ENCODE measurements at places on chromosomes 3 and 15. TPM values are rescaled to one million over a fixed set of nuclear protein-coding genes. Genes with fewer than 3 reads are reported as not detected.

GALK2 gene
- total RNA-seq: 38.5 TPM

IMPG2 gene
- 0.15 TPM for total RNA-seq

- no peak overlapping the region for H3K4me3 ChIP-seq
- no peak for DNase-seq
- no peaks in the 10 kb centered on the region for H3K27me3 ChIP-seq
- H3K36me3 ChIP-seq: peaks cover 27% of the 10 kb centered on the region
- no peaks in the 10 kb centered on the region for H3K4me1 ChIP-seq
Measured at GRCh38 chr15:42696626-42697025, 40.3 kb downstream of the CDAN1 start.

- DNase-seq: no peak
- no peaks in the 10 kb centered on the region for H3K27me3 ChIP-seq
- H3K4me1 ChIP-seq: peaks cover 9% of the 10 kb centered on the region
- H3K36me3 ChIP-seq: no peaks in the 10 kb centered on the region
- no peak overlapping the region for H3K27ac ChIP-seq
- no peak overlapping the region for H3K4me3 ChIP-seq
Measured at GRCh38 chr3:125126323-125126722, 70.5 kb upstream of the HEG1 start.

GRCh38 chr15:40307421-40308211 lies at the start of gene PLCB2:
Gene PLCB2, minus strand, starts transcription at chr15:40307935. Its CDS starts 263 bp downstream, at chr15:40307672.
- H3K27me3 ChIP-seq: no peaks in the 10 kb centered on the region
- peak within 1 kb of the TSS; percentile 16 for H3K4me3 ChIP-seq
- DNase-seq: peak; percentile 41
- no peaks in the 10 kb centered on the region for H3K36me3 ChIP-seq

DNA sequence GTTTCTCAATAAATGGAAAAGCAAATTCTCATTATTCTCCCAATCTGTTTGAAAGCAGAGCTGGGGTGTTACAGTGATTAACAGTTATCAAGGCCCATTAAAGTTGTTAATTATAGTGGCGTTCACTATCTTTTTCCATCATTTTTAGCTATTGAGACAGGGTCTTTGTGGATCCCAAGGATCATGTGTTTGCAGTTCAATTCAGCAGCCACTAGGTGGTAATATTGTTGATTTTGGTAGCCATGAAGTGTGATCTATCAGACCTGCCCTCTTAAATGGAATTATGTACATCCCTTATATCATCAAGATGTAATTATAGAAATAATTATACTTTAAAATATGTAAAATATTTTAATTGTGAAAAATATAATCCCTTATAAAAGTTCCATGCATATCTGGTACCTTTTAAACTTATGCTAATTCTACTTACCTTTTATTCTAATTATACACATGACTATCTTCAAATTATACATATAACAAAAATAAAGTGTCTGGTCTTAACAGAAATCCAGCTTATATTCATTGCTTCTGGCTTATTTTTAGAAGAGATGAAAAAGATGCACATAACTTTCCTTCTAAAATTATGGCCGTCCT lies 126.4 kb downstream of the GREM1 start:
- no peaks in the 10 kb centered on the region for H3K27me3 ChIP-seq
- DNase-seq: no peak
- no peaks in the 10 kb centered on the region for H3K4me1 ChIP-seq

GRCh38 chr15:64596701-64597476 lies 136.5 kb downstream of the ZNF609 start:
- H3K27ac ChIP-seq: no peak overlapping the region
- no peaks in the 10 kb centered on the region for H3K36me3 ChIP-seq
- H3K4me3 ChIP-seq: no peak overlapping the region
- no peak for DNase-seq
- no peaks in the 10 kb centered on the region for H3K27me3 ChIP-seq
